ENCODE measurements at places on chromosomes 12 and 14.

DNA sequence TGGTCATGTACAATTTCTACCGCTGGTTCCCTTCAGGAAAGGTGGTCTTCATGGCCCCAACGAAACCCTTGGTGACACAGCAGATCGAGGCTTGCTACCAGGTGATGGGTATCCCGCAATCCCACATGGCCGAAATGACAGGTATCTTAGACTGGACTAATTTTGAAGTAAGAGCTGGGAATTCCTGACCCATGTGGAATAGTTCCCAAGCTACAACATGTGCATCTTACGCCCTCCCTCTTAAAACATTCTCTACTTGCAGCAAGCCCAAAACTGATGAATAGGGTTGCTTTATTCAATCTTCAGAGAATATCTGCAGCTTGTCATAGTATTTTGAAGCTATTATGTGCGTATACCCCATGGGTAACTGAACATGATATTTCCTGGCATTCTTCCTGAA is 669 bp downstream of the FANCM start:
- DNase-seq, result no peak

- DNase-seq, result no peak
These were observed 56.9 kb downstream of the ATP23 start for GRCh38 chr12:57998251-57998650.

GRCh38 chr12:114220311-114220710 is 185.6 kb downstream of the TBX5 start:
- no peak for DNase-seq

DNA sequence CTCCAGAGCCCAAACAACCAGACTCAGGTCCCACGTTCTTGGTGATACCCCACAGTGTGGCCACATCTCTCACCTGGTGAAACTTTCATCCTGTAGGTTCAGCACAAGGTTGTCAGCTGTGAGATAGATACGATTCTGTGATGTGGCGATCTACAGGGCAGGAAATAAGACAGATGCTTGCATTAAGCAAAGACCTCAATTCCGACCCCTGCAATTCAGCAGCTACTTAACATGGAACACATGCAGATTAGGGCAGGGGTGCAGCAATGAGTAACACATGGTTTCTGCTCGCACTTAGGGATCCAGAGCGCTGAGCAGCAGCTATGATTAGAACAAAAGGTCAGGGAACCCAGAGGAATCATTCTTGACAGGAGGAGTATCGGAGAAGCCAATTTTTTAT is 4.1 kb downstream of the PHB2 start:
- no peak for DNase-seq

GRCh38 chr14:69133206-69134125 is 19.5 kb downstream of the DCAF5 start:
- DNase-seq, result no peak

GRCh38 chr12:95528431-95528830 is 22.8 kb downstream of the USP44 start:
- DNase-seq, result no peak

DNA sequence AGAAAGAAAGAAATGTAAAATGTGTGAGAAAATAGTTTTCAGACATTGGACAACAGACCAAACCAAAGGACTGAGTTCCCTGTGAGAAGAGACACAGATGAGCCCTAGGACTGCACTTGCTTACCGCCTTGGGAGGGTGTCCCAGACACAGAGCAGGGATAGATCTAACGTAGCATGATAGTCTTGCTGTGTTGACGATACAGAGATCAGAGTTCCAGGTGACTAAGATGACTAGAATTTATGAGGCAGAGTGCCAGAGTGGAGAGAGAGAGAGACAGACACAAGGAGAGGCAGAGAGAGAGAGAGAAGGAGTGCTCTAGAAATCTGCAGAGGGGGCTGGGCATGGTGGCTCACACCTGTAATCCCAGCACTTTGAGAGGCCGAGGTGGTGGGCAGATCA is 148.2 kb upstream of the LMNTD1 start:
- DNase-seq, result no peak

- DNase-seq, result no peak
These were observed 99.5 kb downstream of the EGLN3 start for GRCh38 chr14:33851366-33851765.

DNA sequence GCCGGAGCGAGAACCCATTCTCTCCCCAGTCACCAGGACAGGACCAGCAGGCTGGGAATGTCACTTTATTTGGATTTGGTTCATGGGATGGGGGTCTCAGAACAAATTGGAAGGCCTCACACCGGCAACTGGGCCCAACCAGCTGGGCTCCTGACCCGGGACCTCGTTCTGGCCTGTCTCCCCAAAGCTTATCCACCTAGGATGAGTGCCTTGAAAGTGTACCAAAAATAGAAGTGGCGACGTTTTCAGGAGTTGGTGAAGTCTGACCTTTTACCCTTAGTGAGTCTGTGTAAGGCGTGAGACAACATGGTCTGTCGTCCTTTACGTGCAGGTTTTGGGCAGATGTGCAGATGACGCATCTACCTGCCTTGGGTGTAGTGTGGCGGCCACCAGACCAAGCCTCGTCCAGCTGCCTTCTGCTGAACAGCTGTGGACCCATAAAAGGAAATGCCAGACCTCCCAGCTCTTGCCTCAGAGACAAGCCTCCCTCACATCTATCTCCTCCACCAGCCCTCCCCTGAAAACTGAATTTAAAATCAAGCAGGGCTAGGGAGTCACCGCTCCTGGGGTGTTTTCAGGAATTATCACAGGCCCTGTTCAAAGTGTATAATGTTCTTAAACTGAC is 36.6 kb upstream of the CLMN start:
- no peak for DNase-seq

- DNase-seq, result no peak
These were observed 22.3 kb downstream of the ATG14 start for GRCh38 chr14:55389330-55389729.

DNA sequence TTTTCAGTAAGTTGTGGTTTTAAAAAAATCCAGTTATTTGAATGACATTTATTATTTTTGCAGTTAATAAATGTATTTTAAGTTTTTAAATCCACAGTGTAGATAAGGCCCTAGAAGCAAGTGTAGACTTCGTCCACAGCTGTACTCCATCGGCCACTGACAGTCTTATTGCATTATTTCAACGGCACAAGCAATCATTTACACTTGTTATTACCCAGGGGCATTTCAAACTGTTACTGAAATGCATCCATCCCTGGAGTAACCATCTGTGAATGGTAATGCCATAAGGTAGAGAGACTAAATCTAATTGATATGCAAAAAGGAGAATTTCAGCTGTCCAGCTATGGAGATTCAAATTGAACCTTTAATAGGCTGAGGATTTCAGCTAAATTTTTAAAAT is 48.4 kb downstream of the BICD1 start:
- no peak for DNase-seq

DNA sequence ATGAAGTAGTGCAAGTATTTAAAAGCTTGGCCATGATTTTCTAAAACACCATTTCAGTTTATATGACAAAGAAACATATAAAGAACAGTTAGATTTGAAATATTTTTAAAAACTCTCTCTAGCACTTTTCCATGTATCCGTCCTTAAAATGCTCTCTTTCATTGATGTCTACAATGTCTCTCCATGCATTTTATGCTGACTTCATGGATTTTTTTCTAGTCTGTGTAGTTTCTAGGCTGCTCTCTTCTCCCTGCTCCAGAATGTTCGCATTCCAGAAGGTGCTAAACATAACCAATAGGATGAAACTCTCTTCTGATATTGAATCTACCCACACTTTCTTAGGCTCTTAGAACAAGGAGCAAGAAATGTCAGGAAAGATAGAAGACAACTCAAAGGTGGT is 124.8 kb downstream of the PLCZ1 start:
- no peak for DNase-seq

DNA sequence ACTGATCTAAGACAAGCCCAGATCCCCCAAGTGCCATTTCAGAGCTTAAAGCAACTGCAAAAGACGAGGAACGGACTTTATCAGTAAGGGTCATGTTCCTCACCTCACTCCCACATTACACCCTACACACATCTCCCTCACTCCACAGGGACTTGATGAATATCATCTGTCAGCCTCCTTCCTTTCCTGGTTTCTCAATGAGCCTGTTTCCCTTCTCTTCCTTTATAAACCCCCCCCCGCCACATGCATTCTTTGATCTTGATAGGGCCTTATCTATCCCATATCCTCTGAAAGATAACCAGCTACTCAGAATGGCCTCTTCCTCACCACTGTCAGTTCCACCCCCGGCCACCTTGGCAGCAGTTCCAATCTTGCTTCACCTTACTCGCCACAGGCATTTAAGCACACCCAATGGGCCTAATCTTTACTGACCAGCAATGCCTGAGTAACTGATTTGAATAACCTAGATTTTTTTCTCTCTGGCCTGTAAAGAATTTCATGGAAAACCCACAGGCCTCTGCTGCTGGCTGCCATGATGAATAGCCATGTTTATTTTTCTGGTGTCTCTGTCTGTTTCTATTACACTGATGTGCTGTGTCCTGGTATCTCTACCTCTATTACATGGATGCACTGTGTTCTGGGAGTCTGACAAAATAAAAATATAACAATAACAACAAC is 138.7 kb downstream of the PHLDA1 start:
- DNase-seq, result no peak

- DNase-seq, result no peak
These were observed 254.4 kb upstream of the CCDC196 start for GRCh38 chr14:66231820-66232219.

DNA sequence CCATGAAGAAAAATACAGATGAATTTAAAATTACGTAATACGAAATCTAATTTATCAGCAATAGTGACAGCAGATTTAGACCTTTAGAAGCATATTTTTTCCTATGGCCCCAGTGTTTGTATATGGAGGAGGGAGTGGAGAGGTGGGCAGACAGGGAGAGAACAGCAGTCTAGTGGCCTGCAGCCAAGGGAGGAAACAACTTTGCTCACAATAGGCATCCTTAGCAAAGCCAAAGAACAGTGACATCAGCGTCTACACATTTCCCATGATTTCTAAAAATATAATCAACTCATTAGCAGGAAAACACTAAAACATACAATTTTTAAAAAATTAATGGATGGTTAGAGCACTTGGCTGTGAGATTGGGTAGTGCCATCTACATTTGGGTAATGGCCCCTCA is 622.6 kb upstream of the ATP2B1 start:
- no peak for DNase-seq

- DNase-seq, result no peak
These were observed 1.9 kb downstream of the SLC25A3 start for GRCh38 chr12:98595243-98595988.

DNA sequence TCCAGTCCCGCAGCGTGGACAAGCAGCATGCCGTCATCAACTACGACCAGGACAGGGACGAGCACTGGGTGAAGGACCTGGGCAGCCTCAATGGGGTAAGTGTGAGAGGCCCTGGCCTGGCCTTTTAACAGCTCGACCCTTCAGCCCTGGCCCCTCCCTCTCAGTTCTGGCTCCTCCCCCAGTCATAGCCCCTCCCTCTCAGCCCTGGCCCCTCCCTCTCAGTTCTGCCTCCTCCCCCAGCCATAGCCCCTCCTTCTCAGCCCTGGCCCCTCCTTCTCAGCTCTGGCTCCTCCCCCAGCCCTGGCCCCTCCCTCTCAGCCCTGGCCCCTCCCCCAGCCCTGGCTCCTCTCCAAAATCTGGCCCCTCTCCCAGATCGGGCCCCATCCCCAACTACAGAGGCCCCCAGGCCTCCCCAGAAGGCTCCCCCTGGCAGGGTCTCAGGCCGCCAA is 11.2 kb downstream of the CEP170B start:
- peak; percentile 22 for DNase-seq

DNA sequence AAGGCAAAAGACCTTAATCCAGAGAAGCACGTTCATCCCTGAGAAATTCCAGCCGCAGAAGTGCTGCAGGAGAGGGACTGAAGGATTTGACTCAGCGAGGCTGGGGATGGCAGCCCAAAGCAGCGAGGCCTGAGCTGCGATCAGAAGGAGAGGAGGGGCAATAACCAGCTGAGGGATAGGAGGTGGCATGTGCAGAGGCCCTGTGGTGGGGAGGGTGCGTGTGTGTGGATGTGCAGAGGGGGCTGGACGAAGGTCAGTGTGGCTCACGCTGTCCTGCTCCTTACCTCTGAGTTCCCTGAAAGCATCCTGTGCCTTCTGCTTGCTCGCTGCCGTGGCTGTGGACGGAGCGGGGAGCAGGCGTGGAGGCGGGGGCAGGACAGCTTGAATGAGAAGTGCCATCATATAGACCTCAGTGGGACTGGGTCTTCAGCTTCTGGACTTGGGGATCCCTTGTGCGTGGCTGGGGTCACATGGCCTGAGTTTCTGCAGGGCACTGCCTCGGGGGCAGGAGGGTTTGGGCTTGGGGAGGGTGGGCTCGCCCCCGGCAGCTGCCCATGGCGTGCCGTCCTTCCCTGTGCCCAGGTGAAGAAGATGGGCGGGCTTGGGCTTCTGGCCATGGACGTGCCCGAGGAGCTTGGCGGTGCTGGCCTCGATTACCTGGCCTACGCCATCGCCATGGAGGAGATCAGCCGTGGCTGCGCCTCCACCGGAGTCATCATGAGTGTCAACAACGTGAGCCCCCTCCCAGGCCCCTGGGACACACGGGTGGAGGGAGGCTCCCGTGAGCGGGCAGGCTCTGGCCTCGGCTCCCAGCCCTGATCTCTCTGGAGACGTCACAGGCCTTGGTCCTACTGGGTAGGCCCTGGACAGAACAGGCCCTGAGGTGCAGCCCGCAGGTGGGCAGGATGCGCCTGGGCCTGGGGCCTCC is 11.0 kb downstream of the ACADS start:
- DNase-seq, result no peak

DNA sequence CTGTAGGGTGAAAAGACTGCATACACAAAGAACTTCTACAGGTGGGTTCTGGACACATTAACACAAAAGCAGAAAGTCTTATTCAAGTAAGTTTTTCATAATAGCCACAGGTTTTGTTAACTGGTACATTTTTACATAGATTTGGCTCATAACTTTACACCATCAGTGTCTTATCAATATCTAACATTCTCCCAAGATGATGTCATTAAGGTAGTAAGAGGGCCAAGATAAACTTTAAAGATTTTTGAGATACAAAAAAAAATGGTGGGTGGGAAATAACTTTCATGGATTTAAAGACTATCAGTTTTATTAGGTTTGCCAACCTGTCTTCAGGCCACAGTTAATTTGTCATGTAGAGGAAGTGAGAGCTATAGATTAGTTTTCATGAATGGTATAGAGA is 1.7 kb downstream of the SUPT16H start:
- no peak for DNase-seq

DNA sequence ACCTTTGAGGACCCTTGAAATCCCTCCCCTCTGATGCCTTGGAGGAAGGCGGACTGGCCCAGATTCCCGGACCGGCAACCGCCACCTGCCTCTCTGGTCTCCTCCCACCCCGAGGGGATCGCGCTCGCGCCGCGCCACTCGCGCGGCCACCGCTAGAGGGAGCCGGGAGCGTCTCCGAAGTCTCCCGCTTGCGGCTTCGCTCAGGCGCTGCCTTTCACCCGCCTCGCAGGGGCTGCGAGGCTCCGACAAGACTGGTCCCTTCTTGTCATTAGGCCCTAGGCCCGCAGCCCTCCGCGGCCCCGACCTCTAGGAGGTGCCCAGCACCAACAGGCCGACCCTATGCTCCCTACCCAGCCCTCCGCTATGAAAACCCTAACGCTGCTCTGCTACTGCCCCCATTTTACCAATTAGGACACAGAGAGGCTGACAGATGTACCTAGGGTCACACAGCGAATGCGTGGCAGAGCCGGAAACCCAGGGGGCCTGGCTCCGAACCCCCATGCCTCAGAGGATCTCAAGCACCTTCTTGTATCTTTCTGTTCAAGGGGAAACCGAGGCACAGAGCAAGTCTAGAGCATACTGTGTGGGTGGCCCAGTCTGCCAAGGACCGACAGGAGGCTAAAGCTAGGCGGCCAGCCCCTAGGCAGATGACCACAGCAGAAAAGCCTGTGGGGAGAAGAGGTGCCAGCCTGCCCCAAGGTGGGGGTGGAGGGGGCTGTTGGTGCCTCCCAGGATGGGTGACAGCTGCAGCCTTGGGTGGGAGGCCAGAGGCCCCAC is 21.4 kb upstream of the VSX2 start:
- DNase-seq, result peak; percentile 68

GRCh38 chr12:67937822-67938221 is 51.4 kb upstream of the IFNG-AS1 start:
- DNase-seq, result no peak

Measured in activated CD4-positive, alpha-beta T cell treated with anti-CD3 and anti-CD28 coated beads for 24 hours (primary cell).